Spinal cord (tissue), 10 donors: ENCODE measurements at places on chromosomes 5 and 9.

- DNase-seq: no peak
These were observed 141.4 kb downstream of the PLK2 start for GRCh38 chr5:58318468-58318867.

GRCh38 chr5:151126199-151126645 lies 31.4 kb downstream of the ANXA6 start:
- DNase-seq: no peak

GRCh38 chr5:61051267-61051666 lies 106.3 kb downstream of the NDUFAF2 start:
- DNase-seq: no peak

DNA sequence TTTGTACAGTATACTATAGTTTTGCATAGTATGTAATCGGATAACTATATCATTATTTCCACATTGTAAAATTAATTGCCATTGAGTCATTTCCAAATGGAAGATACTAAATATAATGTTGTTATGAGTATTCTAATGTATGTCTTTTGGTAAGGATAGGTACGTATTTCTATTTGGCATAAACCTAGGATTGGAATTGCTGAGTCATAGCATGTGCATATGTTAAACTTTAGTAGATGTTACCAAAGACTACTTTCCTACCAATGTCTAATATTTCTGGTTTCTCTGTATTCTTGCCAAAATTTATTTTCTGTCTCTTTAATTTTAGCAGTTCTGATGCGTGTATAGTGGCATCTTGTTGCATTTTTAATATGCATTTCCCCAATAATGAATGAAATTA lies 825.1 kb upstream of the ARRDC3 start:
- no peak for DNase-seq

DNA sequence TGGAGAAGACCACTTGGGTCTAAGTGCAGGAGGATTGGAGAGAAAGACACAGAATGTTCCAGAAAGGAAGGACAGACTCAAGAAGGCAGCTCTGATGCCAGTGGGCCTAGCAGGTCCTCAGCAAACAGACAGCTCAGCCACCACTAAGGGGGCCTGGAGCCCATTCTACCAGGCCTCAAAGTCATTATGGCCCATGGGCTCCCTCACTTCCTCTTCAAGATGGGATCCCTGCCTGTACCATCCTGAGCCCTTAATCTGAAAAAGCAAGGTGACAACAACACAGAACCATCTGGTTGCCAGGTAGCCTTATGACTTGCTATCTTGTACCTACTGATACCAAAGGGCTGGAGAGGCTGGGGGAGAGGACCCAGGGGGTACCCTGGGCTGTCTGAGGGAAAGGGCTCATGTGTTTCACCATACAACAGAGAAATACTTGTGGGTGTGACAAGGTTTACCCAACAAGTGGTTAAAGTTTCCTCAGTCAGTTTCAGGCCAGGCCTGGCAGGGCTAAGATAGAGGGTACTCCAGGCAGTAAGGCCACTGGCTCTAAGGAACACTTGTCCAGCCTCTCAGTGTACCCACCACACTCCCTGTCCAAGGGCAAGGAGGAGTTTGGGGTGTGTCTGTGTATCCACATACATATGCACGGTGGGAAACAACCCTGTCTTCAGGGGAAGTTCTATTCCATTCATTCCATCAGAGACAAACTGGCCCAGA lies 30.7 kb downstream of the TCF7 start:
- DNase-seq: no peak
